Naive thymus-derived CD4-positive, alpha-beta T cell (primary cell): ENCODE measurements at places on chromosomes 3 and 15.

- no peak overlapping the region for H3K27ac ChIP-seq
- no peaks in the 10 kb centered on the region for H3K27me3 ChIP-seq
- no peaks in the 10 kb centered on the region for H3K36me3 ChIP-seq
- H3K4me3 ChIP-seq, result no peak overlapping the region
- DNase-seq, result no peak
Observed at GRCh38 chr3:12629560-12629959, 34.4 kb downstream of the RAF1 start.

DNA sequence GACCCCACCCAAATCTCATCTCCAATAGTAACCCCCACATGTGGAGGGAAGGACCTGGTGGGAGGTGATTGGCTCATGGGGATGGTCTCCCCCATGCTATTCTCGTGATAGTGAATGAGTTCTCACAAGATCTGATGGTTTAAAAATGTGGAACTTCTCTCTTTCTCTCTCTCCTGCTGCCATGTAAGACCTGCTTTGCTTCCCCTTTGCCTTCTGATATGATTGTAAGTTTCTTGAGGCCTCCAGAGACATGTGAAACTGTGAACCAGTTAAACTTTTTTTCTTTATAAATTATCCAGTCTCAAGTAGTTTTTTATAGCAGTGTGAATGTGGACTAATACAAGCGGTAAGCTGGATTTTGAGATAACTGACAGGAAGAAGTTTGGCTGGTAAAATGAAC lies 60.3 kb upstream of the MBNL1 start:
- no peak for DNase-seq
- H3K27ac ChIP-seq, result peak overlapping the region; percentile 43

GRCh38 chr3:105997800-105998526 lies 129.2 kb upstream of the CBLB start:
- H3K27me3 ChIP-seq, result no peaks in the 10 kb centered on the region
- DNase-seq, result no peak
- H3K27ac ChIP-seq, result no peak overlapping the region
- no peaks in the 10 kb centered on the region for H3K36me3 ChIP-seq
- H3K4me3 ChIP-seq, result no peak overlapping the region

GRCh38 chr3:71693641-71694040 lies 31.6 kb downstream of the EIF4E3 start:
- no peak overlapping the region for H3K27ac ChIP-seq
- H3K4me3 ChIP-seq, result no peak overlapping the region

GRCh38 chr3:48685293-48685602 lies 467 bp downstream of the NCKIPSD start:
- H3K4me3 ChIP-seq, result peak overlapping the region; percentile 92
- H3K27me3 ChIP-seq, result no peaks in the 10 kb centered on the region
- peak overlapping the region; percentile 79 for H3K27ac ChIP-seq
- H3K4me1 ChIP-seq, result peaks cover 8% of the 10 kb centered on the region
- H3K36me3 ChIP-seq, result peaks cover 10% of the 10 kb centered on the region
- DNase-seq, result no peak

DNA sequence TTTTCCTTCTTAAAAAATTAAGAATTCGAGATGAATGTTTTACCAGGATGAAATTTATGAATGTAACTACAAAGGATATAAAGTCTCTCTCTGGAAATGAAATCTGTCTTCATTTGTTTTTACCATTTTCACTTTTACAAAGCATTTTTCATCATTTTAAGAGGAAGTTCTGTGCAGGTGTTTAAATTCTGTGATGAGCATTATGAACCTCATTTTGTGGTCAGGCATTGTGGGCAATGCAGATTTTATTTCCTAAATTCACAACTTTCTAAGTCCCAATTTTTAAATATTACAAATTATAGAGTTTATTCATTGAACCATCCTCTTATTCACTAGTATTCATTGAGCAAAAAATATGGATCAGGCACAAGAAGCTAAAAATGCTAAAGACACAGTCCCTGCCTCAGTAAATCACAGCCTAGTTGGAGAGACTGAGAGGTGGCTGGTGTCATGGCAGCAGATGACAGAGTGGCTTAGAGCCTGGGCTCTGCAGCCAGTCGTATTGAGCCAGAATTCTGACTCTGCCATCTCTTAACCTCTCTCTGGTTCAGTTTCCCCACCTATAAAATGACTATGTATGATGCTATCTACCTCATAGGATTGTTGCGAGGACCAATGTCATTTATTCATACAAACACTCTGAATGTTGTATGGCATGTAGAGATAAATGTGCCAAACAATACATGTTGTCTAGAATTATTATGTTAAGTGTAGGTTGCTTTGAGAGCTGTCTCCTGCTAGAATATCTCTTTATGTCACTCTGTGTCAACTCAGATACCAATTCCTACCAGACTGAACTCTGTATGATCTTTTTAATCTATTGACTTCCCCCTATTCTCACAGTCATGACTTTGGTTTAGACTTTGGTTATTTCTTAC lies 7.5 kb upstream of the TGFBR2 start:
- H3K36me3 ChIP-seq, result no peaks in the 10 kb centered on the region
- no peak overlapping the region for H3K27ac ChIP-seq
- H3K4me3 ChIP-seq, result no peak overlapping the region
- no peak for DNase-seq

DNA sequence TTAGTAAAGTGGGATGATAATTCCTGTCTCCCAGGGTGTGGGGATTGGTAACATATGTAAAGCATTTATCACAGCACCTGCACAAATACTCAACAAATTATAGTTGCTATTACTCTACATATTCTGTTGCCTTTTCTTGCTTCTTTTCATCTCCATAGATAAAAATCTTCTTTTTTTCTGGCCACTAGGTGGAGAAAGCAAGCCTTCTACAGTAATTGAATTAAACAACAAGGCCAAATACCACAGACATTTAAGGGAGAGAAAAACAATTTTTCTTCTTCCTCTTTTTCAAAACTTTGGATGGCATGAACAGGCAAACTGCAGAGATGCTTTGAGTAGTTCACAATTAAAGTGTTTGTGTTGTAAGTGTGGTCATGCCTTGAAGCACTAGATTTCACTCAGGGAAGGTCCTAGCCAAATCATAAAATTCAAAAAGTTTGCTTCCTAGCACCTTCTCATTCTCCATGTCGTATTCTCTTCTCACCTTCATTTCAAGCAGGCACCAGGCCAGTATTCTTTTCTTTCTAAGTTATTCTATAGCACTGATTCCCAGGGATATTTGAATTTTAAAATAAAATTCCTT lies 493.4 kb upstream of the TGFBR2 start:
- H3K36me3 ChIP-seq, result no peaks in the 10 kb centered on the region
- H3K27me3 ChIP-seq, result no peaks in the 10 kb centered on the region
- no peaks in the 10 kb centered on the region for H3K4me1 ChIP-seq

DNA sequence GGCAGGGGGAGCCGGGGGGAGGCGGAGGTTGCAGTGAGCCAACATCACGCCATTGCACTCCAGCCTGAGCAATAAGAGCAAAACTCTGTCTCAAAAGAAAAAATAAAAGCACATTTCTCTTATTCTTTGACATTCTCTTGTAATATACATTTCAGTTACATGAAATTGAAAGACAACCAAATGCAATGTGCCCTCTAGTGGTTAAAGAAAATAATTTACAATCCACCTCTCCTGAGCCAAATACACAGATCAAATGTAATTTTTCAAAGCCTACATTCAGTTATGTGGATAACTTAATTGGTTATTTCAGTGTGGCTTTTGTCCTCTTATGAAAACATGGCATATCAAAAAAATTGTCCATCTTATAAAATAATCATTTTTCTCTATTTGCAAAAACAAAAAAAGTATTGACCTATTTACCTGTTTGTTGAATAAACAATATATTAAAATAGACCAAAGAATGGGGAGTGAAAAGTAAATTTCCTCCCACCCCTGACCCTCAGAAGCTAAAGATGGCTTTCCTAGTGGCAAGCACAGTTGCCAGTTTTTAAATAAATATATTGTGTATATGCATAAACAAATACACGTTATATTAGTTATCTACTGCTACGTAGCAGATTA lies 14.2 kb upstream of the U2SURP start:
- H3K4me3 ChIP-seq, result no peak overlapping the region
- H3K36me3 ChIP-seq, result no peaks in the 10 kb centered on the region
- no peaks in the 10 kb centered on the region for H3K27me3 ChIP-seq

DNA sequence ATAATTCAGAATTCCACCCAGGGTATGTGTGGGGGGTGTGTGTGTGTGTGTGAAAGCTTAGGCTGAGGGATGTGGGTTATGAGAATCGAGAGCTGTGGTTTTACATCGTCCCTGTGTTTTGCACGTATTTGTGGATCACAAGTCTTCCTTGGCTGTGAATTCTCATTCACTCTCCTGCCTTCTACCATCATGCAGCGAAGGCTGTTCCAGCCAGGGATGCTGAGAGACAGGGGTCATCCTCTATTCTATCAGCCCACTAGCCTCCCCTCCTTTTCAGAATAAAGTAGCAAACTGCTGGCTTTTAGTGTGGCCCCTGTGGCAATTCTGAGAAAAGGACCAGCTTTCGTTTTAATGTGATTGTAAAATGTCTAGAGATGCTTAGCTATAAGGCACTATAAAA lies 460.6 kb upstream of the NR2F2 start:
- no peak for DNase-seq
- H3K27me3 ChIP-seq, result no peaks in the 10 kb centered on the region
- no peaks in the 10 kb centered on the region for H3K36me3 ChIP-seq
- H3K4me3 ChIP-seq, result no peak overlapping the region

GRCh38 chr3:51501833-51502561 lies 2.2 kb upstream of the DCAF1 start:
- DNase-seq, result peak; percentile 70
- no peak overlapping the region for H3K4me3 ChIP-seq
- no peaks in the 10 kb centered on the region for H3K27me3 ChIP-seq
- no peak overlapping the region for H3K27ac ChIP-seq

DNA sequence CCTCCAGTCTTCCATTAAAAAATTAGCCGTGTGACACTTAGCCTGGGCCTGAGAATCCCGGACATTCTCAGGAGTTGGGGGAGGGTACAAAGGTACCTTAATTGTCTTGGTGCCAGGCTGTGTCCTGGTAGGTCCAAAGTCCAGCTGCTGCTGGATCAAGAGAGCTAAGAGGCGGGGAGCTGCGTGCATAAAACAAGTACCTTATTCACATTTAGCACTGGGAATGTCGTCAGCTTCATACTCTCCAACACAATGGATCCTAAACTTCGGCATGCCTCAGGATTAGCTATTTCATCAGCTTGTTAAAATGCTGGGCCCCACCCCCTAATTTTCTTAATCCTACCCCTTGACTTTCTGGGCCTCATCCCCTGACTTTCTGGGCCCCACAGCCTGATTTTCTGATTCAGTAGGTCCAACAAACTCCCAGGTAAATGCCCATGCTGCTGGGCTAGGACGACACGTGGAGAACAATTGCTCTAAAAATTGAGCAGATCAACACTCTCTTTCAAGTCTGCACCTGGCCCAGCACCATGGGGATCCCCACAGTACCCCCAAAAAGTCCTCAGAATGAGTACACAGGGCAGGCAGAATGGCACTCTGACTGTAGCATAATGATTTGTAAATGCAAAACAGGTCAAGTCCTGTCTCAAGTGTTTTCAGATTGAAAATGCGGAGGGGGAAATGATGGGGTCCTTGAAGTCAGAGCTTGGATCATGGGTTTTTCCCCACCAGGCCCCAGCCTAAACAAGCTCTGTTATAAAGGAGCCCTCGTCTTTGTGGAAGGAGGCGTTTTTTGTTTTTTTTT lies 5.6 kb upstream of the AEN start:
- no peaks in the 10 kb centered on the region for H3K36me3 ChIP-seq
- no peaks in the 10 kb centered on the region for H3K27me3 ChIP-seq
- no peaks in the 10 kb centered on the region for H3K4me1 ChIP-seq
- no peak overlapping the region for H3K4me3 ChIP-seq
- H3K27ac ChIP-seq, result no peak overlapping the region
- no peak for DNase-seq

- H3K27me3 ChIP-seq, result no peaks in the 10 kb centered on the region
- H3K4me1 ChIP-seq, result no peaks in the 10 kb centered on the region
- H3K27ac ChIP-seq, result no peak overlapping the region
- no peak for DNase-seq
- H3K36me3 ChIP-seq, result no peaks in the 10 kb centered on the region
Observed at GRCh38 chr15:73357999-73358665, 10.6 kb downstream of the HCN4 start.

GRCh38 chr3:63656786-63657185 lies 4.3 kb downstream of the SNTN start:
- no peaks in the 10 kb centered on the region for H3K4me1 ChIP-seq
- H3K27me3 ChIP-seq, result no peaks in the 10 kb centered on the region
- no peak overlapping the region for H3K4me3 ChIP-seq
- no peak for DNase-seq
- H3K27ac ChIP-seq, result no peak overlapping the region

DNA sequence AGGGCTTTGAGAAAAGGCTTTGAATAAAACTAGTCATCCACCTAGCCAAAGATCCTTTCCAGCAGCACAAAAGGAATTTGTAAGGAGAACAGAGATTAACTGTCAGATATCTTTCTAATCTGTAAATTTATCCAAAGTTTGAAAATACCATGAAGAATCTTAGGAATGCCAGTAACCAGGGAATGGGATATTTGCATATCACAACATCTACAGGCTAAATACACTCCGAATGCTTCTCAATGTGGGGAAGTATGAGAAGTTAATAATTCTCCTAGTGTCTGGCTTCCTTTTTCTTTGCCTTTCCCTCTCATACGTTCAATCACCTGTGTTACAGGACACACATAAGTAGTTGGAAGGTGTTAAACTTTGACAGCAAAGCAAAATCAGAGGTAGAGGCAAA lies 7.8 kb downstream of the ANAPC13 start:
- H3K4me1 ChIP-seq, result no peaks in the 10 kb centered on the region
- no peak overlapping the region for H3K4me3 ChIP-seq
- no peak for DNase-seq
- no peak overlapping the region for H3K27ac ChIP-seq

GRCh38 chr3:30181581-30181980 lies 424.8 kb upstream of the TGFBR2 start:
- no peaks in the 10 kb centered on the region for H3K4me1 ChIP-seq
- H3K27me3 ChIP-seq, result no peaks in the 10 kb centered on the region
- no peak for DNase-seq
- H3K4me3 ChIP-seq, result no peak overlapping the region
- H3K27ac ChIP-seq, result no peak overlapping the region
- H3K36me3 ChIP-seq, result no peaks in the 10 kb centered on the region

- no peaks in the 10 kb centered on the region for H3K4me1 ChIP-seq
- no peak overlapping the region for H3K27ac ChIP-seq
- H3K27me3 ChIP-seq, result no peaks in the 10 kb centered on the region
- H3K4me3 ChIP-seq, result no peak overlapping the region
Observed at GRCh38 chr3:62712746-62713145, 162.5 kb downstream of the CADPS start.

DNA sequence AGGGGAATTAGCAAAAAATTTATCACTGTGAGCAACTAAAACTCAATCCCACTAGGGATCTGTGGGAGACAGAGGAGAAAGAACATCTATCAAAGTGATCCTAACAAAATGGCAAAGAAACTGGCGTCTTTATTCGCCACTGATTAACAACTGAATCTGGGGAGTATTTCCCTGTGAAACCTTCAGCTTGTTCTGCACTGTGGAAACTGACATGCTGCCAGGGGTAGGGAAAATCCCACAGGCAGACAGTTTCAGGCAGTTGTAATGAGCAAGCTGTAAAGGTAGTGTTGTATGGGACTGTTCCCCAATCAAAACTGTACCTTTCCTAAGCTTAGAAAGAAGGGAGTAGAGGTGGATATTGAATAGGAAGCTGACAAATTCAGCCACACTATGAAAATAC lies 611.7 kb downstream of the VGLL3 start:
- no peak overlapping the region for H3K27ac ChIP-seq
- no peaks in the 10 kb centered on the region for H3K27me3 ChIP-seq
- DNase-seq, result no peak
- no peaks in the 10 kb centered on the region for H3K4me1 ChIP-seq
- no peaks in the 10 kb centered on the region for H3K36me3 ChIP-seq

- peaks cover 12% of the 10 kb centered on the region for H3K4me1 ChIP-seq
- no peaks in the 10 kb centered on the region for H3K36me3 ChIP-seq
- DNase-seq, result no peak
- H3K27ac ChIP-seq, result no peak overlapping the region
Observed at GRCh38 chr15:58309963-58310928, 121.5 kb upstream of the LIPC start.
